ENCODE measurements at places on chromosomes 7 and 10. TPM values are rescaled to one million over a fixed set of nuclear protein-coding genes. Genes with fewer than 3 reads are reported as not detected.

The SPDYE16 gene
- total RNA-seq = not detected

The SDK1 gene
- 0.46 TPM for total RNA-seq

The TMEM139 gene
- 1.2 TPM for total RNA-seq

The AS3MT gene
- total RNA-seq = 4.7 TPM

The CALHM3 gene
- total RNA-seq = 0.45 TPM

The YKT6 gene
- total RNA-seq = 125 TPM

The AQP1 gene
- 0.44 TPM for total RNA-seq

The UCN3 gene
- total RNA-seq = not detected

The TMEM72 gene
- total RNA-seq = not detected

The UBE3C gene
- total RNA-seq = 61.7 TPM

The JAKMIP3 gene
- total RNA-seq = 1.8 TPM

The HDAC9 gene
- total RNA-seq = 0.29 TPM

The THSD7A gene
- 2.8 TPM for total RNA-seq

The SFTPA1 gene
- not detected for total RNA-seq

The ZNF679 gene
- total RNA-seq = not detected

The IGFBP3 gene
- total RNA-seq = 302 TPM

The RASA4B gene
- 1.8 TPM for total RNA-seq

The RAPGEF5 gene
- total RNA-seq = 0.18 TPM

The CTNNA3 gene
- total RNA-seq = not detected

The MPP7 gene
- 0.15 TPM for total RNA-seq

The WDR11 gene
- 28.3 TPM for total RNA-seq

The C10orf67 gene
- total RNA-seq = 0.06 TPM

The SLC18A2 gene
- 0.05 TPM for total RNA-seq

The C10orf71 gene
- total RNA-seq = not detected

The CALML3 gene
- total RNA-seq = not detected

The IL6 gene
- total RNA-seq = 2.9 TPM

The PLEKHS1 gene
- not detected for total RNA-seq

The PRLHR gene
- not detected for total RNA-seq

The SLC39A12 gene
- total RNA-seq = not detected

The KLF14 gene
- total RNA-seq = 0.05 TPM

The CADPS2 gene
- total RNA-seq = 0.12 TPM

The BET1 gene
- 22.2 TPM for total RNA-seq

The TMEM243 gene
- 33.3 TPM for total RNA-seq

The GHRHR gene
- total RNA-seq = not detected

The ARHGEF35 gene
- total RNA-seq = 0.23 TPM

The UNCX gene
- total RNA-seq = 0.07 TPM

The SERPINE1 gene
- total RNA-seq = 846 TPM

The OR2A1 gene
- not detected for total RNA-seq

The SSC4D gene
- 1.1 TPM for total RNA-seq

The MYOZ1 gene
- total RNA-seq = not detected

The PITX3 gene
- total RNA-seq = 0.34 TPM

The KCNIP2 gene
- total RNA-seq = 1.1 TPM

The HECW1 gene
- total RNA-seq = 12.2 TPM

The GPR37 gene
- total RNA-seq = 0.62 TPM

The ASB4 gene
- 0.15 TPM for total RNA-seq

The AKR1E2 gene
- total RNA-seq = 9.2 TPM

The NXPH1 gene
- not detected for total RNA-seq

The EN2 gene
- total RNA-seq = 1.0 TPM

The XRCC2 gene
- 6.9 TPM for total RNA-seq

The CISD1 gene
- 58.1 TPM for total RNA-seq

The TPK1 gene
- total RNA-seq = 2.5 TPM
